ENCODE measurements at places on chromosomes 3 and 15.
A peak's percentile ranks its signal among the peaks of the same experiment; 100 is the strongest.

- no peak for DNase-seq
These were observed 21.9 kb upstream of the ATP8B4 start for GRCh38 chr15:50140983-50141382.

- no peak for DNase-seq
These were observed 730 bp downstream of the ZKSCAN7 start for GRCh38 chr3:44555723-44556122.

DNA sequence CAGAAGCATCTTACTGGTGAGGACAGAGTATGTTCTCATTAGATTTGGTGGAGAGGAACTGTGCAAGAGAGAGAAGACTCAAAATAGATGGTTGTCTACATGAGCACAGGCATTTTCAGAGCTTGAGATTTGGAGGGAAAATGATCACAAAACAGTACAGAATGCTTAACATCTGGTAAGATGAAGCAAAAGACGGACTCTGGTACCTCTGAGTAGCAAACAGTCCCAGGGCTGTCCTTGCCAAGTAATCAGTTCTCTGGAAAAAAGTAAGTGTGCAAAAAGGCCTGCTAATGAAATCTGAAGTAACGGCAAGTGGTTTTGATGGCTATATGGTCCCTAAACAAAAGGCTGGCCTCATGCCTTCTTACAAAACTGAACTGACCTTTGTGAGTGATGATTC is 414.2 kb downstream of the CNTN4 start:
- no peak for DNase-seq

GRCh38 chr3:126342211-126342610 is 15.0 kb downstream of the KLF15 start:
- DNase-seq: no peak

- DNase-seq: peak; percentile 73
These were observed at the start of gene TCF12 for GRCh38 chr15:56918046-56918938. TCF12 (plus strand) TSS chr15:56918644; CDS start chr15:56919914, 1,270 bp downstream.

- no peak for DNase-seq
These were observed 9.9 kb upstream of the PLA2G4D start for GRCh38 chr15:42104095-42104891.

GRCh38 chr3:99413504-99413903 is 224.9 kb upstream of the COL8A1 start:
- DNase-seq: no peak

GRCh38 chr3:190701096-190701532 is 161.4 kb downstream of the GMNC start:
- no peak for DNase-seq

DNA sequence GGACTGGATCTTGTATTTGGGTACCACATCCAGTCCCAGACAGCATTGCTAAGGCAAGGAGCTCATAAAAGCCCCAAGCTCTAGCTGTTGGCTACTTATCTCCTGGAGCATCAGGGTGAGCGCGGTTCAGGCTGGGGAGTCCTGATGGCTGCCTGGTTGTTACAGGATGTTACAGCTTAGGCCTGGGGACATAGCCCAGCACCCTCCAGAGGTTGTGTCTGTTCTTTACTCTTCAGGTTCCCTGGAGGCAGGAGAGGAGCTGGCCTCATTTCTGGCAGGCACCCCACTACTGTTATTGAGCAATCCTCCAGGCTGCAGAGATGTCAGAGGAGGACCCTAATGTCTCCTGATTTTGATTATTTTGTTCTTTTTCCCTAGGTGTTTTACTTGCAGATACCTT is 26.6 kb downstream of the APBA2 start:
- no peak for DNase-seq

GRCh38 chr15:100737214-100737613 is 134.8 kb downstream of the ASB7 start:
- no peak for DNase-seq

DNA sequence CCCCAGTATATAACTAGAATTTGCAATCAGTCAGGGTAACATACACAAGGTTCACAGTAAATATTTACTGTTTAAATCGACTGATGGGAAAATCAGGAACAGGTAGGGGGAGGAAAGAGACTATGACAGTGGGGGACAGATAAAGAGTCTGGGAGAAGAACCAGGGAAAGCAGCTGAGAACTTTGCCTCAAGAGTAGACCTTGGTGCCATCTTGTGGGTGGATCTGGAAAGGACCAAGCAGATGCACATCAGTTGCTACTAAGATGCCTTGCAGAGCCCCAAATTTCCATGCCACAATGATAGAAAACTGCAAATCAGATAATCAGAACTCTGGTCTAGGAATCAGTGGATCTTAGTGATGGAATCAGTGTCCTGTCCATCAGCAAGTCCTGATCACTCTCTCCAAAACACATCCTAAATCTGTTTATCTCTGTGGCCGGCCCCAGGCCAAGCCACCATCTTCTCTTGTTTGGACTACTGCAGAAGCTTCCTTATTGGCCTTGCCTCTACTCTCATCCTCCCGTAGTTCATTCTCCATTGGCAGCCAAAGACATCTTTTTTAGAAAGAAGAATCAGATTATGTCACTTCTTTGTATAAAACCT is 62.7 kb downstream of the PDE8A start:
- no peak for DNase-seq

DNA sequence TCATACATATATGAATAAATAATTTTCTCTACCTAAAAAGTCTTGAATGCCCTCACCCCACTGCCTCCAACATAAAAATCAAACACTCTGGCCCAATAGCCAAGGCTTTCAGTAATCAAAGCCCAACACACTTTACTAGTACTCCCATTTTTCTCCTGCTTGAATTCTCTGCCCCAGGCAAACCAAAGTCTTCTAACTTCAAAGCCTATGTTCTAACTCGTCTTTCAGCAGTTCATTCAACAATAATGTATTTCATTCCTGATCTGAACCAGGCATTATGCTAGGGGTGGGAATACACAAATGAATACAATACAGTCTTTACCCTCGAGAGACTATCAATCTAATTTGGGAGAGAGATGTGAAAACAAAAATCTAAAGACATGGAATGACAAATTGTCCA is 11.4 kb upstream of the ZNF592 start:
- DNase-seq: no peak

GRCh38 chr15:53576841-53577240 is 182.6 kb downstream of the WDR72 start:
- DNase-seq: no peak

DNA sequence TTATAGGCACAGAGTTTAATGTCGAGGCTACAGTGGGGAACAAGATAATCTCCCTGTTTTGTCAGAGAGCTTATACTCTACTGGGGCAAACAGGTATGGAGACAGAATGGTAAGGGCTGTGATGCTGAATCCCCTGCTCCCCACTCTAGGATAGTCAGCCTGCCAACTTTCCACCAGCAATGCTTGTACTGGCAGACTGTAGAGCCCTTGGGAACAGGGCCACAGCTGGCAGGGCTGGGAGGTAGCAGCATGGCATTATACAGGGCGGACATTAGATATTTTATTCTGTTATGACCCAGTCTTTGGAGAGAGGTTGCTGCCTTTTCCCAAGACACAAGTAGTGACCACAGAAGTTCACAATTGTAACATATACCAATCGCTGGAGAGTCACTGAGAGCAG is 91.2 kb downstream of the ARRDC4 start:
- no peak for DNase-seq

DNA sequence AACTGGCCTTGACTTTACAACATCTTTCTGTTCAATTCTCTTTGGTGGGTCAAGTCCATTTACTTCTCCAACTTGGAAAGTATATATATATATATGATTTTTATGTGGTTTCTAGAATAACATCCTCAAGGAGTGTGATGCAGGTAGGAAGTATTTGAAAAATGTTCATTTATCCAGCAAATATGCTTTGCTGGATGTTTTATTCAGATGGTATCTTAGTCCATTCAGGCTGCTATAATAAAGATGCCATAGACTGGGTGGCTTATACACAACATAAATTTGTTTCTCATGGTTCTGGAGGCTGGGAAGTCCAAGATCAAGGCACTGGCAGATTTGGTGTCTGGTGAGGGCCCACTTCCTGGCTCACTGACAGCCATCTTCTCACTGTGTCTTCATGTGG is 168.7 kb upstream of the RASGRP1 start:
- no peak for DNase-seq

DNA sequence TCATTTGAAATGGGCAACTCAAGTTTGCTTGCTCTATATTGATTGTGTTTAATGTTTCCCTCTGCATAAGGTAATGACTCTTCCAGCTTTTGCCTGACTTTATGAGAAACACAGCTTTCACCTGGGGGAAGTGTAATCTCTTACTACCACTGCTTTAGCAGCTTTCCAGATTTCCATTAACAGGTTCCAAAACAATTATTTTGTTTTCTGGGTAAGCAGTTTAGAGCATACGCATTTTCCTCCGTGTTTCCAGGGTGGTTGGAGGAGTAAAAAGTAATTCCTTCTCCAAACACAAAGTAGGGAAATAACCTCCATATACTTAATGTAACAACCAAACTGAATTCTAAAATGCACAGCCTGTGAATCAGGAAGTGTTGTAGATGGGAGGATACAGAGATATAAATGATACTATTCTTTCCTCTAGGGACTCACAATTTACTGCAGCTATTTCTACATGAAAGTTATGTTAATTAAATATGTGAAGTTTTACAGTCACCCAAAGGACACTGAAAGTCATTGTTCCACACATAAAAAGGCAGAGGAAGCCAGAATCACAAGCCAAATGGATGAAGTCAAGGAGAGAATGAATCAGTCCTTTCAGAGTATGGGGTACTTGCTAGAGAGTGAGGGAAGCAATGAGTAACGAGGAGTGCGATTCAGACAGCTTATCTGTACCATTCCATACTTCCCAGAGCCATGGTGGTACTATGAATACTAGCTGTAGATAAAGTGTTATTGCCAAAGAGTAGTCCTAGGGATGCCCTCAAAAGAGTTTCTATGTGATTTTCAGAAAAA is 16.6 kb downstream of the ST3GAL6 start:
- no peak for DNase-seq

DNA sequence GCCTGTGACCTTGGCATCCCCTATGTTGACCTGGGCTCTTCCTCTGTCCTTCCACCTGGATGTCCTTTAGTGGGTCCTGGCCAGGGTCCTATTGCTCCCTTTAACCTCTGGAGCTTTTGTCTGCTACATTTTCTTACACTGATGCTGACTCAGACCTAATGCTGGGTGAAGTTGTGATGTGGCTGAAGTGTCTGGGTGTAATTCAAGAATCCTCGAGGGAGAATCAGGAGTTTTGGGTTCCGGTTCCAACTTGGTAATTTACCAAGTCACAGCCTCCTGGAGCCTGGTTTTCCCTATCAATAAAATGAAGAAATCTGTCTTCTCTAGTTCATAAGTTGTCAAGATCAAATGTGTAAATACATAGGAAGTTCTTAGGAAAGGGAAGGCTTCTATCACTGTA is 25.6 kb downstream of the CEP19 start:
- no peak for DNase-seq

- DNase-seq: no peak
These were observed 6.6 kb downstream of the B3GNT5 start for GRCh38 chr3:183259621-183260020.

GRCh38 chr15:44216958-44217357 is 21.9 kb upstream of the FRMD5 start:
- no peak for DNase-seq

DNA sequence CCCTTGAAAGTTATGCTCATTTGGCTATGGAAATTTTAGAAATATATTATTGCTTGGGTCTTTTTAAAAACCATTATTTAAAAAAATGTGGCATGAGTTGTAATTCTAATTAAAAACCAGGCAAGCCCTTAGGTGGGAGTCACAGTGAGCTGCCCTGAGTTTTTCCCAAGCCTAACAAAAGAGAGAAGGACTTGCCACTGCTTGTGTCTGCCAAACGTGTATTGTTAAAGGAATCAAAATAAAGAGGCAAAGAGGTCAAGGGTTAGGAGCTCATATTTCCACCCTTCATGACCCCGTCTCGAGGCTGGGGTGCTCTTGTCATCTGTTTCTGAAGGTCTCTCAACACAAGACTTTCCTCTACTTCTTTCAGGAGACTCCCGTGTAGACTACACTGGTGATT is 321.1 kb downstream of the ZIC1 start:
- no peak for DNase-seq

GRCh38 chr3:64508140-64508539 is 179.7 kb downstream of the ADAMTS9 start:
- no peak for DNase-seq

GRCh38 chr3:99842826-99843589 is 25.3 kb downstream of the CMSS1 start:
- DNase-seq: no peak

DNA sequence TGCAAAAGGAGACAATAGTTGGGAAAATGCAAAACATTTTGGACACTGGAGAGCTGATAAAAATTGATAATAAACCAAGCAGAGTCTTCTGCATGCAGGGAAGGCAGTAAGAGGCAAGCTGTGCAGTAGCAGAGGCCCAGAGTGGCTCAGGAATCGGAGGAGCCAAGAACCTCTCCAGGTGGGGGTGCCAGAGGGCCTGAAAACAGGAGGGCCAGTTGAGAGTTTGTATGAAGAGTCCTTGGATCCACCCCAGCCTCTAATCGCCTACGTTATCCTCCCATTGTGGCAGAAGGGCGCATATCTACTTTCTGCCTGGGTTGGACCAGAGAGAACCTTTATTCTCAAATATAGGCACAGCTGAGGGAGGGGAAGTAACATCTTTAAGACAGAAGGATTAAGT is 48.9 kb upstream of the RBP1 start:
- DNase-seq: no peak

Data from stimulated activated CD8-positive, alpha-beta memory T cell treated with anti-CD3 and anti-CD28 coated beads, Interleukin-7, amount 100 ng/mL, for 1 hour (primary cell).